ENCODE measurements at places on chromosomes 2 and 18.

DNA sequence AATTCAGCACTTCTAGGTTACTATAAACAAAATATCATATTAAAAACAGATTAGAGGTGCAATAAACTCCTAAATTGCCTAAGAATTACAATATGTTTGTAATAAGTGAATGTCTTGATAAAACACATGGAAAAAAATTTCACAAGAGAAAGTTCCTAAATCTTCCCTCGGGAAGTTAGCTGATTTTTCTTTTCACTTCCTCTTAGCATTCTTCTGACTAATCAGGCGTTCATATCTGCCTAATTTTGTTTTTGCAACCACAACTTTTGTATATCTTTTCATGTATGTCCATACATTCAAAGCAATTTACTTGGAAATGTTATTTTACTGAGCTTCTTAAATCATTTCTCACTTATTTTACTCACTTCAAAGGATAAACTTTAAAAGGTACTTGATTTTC is 88.5 kb downstream of the RTTN start:
- DNase-seq: no peak

DNA sequence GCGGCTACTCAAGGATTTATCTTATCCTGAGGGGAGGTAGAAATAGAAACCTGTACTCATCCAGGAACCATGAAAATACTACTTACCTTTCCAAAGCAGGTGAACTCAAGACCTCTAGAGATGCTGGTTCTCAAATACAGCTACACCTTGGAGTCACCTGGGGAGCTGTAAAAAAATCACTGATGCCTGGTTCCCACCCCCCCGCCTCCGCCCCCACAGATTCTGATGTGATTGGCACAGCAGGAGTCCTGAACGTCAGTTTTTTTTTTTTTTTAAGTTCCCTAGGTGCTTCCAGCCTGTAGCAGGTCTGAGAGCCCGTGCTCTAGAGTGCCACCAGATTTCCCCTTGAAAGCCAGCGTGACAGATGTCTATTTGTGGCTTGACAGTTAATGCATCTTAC is 113.6 kb downstream of the MRO start:
- no peak for DNase-seq

DNA sequence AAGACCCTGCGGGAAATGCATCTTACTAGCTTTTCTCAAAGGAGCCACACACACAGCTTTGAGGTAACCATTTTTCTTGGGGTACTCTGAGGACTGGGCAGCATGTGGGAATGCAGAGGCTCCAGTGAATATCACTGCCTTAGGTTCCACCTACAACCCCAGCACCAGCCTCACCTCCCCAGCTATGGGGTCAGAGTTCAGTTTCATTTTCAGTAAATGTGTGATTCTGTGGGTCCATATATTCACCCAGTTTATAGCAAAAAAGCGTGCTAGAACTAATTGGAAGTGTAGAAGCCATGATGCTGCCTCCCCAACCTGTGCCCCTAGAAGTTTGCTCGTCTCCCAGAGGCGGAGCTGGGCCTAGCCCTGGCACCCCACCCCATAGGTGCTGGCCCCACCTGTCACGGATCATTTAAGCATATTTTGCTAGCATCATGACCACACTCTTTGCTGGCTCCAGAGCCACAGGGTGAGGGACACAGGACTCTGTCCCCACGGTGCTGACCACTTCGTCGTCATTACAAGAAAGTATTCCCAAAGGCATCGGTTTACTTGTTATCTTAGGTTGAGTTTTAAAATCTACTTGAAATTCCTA is 57.7 kb downstream of the SH3RF3 start:
- no peak for DNase-seq

GRCh38 chr18:47264308-47264700 is 12.8 kb upstream of the SKOR2 start:
- DNase-seq: no peak

GRCh38 chr18:8217051-8217564 is 392.1 kb upstream of the RAB12 start:
- DNase-seq: no peak

GRCh38 chr2:22491442-22491841 is 893.5 kb upstream of the KLHL29 start:
- DNase-seq: no peak

DNA sequence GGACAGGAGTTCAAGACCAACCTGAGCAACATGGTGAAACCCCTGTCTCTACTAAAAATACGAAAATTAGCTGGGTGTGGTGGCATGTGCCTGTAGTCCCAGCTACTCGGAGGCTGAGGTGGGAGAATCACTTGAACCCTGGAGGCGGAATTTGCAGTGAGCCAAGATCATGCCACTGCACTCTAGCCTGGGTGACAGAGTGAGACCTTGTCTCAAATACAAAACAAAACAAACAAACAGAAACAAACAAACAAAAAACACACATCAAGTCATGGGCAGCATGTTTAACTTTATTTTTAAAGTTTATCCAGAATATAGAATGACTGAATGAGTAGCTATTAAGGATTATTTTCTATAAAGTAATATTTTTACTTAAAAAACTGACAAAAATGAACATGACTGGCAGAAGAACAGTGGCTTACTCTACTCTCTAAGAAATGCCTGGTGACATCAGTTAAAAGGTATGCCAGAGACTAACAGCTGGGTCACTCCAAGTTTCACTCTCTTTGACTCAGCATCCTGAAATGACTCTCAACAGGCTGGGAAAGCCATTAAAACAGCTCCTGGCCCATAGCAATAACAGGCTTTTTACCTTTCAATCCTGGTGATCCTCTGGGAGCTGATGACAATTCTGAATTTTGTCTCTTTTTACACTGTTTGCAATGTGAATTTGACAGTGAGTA is 281.6 kb upstream of the STON1 start:
- DNase-seq: peak; percentile 25

GRCh38 chr2:88144914-88145497 is 17.1 kb upstream of the FABP1 start:
- DNase-seq: no peak

DNA sequence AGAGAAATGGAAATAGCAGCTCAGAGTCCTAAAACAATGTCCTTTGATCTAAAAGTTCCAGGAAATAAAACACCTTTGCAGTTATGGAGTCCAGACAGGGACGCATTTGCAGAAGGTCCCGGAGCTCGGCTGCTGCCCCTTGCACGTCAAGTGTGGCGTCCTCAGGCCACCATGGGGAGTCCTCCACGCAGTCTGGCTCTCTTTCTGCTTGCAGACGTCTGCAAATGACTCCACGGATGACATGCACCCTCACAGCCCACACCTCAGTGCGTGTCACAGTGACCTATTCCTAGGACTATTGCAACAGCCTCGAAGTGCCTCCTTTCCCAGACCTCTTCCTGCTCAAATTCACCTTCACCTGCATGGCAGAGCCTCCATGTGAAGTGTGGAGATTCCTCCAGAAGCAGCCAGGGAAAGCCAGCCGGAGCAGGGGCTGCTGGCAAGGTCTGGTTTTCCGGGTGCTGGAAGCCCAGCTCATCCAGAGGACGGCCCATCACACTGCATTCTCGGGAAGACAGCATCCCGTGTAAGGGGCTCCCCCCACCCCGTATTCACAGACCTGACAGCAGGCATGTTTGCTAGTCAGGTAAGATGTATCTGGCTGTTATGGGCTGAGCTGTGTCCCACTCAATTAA is 137.7 kb downstream of the ASB1 start:
- DNase-seq: no peak

GRCh38 chr18:24108641-24109040 is 30.2 kb upstream of the CABYR start:
- no peak for DNase-seq

- DNase-seq: no peak
These were observed 68.8 kb downstream of the PTPRM start for GRCh38 chr18:7635948-7636347.

GRCh38 chr2:207897541-207898353 is 127.6 kb downstream of the PLEKHM3 start:
- no peak for DNase-seq

- no peak for DNase-seq
These were observed 11.0 kb downstream of the IL18R1 start for GRCh38 chr2:102366406-102367112.

DNA sequence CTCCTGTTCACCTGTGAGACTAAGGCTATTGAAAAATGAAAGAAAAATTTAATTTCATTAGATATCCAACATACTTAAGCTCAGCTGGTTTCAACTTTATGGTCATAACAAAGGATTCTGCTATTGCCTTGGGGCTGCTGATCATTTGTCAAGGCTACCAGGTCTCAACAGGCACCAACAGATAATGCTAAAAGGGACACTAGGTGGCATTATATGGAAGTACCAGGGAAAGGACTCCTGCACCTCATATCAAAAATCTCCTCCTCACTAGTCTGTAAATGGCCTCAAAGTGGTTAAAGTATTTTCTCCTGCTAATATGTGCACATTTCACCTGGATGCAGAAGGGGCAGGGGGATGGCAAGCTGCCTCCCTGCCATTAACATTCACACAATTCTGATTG is 167.9 kb upstream of the REG3A start:
- no peak for DNase-seq

GRCh38 chr2:105915005-105915558 is 170.4 kb downstream of the NCK2 start:
- no peak for DNase-seq

DNA sequence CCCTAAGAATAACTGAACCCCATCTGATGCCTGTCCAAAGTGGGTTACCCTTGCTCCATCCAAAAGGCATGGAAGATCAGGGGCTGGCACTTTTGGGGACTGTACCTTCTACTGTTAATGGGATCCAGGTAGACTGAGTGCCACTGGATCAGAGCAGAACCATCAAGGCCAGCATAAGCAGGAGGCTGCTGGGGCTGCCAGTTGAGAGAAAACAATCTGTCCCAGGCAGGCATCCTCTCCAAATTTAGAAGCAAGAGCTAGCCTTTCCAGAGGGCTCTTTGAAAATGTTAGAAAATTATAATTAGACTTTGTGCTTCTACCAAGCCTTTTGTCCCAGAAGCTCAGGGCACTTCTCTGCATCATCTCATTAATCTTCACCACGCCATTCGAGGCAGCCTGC is 245.6 kb downstream of the CDH20 start:
- no peak for DNase-seq

- no peak for DNase-seq
These were observed 738.6 kb downstream of the ERBB4 start for GRCh38 chr2:211800001-211800400.

GRCh38 chr18:56148373-56148772 is 490.0 kb downstream of the TXNL1 start:
- no peak for DNase-seq

DNA sequence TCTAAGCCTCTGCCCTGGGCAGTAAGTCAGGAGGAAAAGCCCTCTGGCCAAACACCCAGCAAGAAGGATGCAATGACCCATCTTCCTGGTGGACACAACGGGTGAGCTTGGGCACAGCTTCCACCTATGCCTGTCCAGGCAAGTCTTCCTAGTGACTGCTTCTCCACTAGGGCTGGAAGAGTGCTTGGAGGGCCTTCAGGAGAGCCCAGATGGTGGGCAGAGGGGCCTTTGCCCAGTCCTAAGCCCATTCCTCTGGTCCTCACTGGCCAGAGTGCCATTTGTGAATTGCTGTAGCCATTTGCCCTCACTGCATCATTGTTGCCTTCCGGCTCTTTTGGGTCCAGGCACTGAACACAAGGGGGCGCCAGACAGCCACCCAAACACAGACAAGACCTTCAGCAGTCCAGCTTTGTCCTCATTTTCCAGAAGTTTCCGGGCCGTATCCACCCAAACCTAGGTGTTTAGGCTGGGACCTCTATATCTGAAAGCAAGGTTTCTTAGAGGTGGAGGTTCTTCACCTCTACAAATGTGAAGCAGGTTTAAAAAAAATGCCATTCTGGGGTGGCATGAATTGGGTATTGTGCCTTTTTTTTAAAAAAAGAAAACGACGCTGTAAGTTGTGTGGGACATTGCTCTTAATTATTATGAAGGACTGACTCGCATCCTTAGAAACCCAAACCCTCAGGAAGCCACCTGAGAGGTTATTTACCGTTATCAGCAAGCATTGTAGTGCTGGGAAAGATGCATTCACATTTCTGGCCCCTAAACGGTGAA is 29.5 kb downstream of the PAX8 start:
- peak; percentile 84 for DNase-seq

GRCh38 chr18:34977838-34978532 is 63.2 kb upstream of the MAPRE2 start:
- DNase-seq: peak; percentile 32

- no peak for DNase-seq
These were observed 332.8 kb upstream of the SOX11 start for GRCh38 chr2:5359397-5359796.

- DNase-seq: no peak
These were observed 17.2 kb upstream of the COL3A1 start for GRCh38 chr2:188956961-188957360.

DNA sequence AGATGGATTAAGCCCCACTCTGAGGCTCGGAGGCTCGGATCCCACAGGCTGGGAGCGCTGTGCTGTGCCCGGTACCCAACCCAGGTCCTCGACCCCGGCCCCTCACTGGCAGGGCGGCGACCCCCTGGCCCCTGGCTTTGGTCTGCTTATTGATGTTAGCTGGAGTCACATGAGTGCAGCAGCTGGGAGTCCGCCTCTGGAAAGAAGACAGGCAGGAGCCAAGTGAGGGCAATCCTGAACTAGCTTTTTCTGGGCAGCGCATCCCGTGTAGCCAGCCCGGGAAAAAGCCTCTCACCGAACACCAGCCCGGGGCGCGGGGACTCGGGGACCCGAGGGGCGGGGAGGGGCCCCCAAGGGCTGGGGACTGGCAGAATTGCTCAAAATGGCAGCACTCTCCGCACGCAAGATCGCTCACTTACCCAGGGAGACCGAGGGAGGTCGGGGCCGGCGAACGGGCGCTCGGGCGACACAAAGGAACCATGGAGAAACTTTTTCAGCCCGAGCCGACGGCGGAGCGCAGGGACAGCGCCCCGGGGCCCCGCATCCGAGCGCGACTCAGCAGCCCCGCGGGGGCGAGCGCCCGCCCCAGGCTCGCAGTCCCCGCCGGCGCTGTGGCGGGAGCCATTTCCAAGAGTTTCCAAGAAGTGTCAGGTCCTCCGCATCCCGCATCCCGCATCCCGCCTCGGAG is 567 bp downstream of the TMEM200C start:
- DNase-seq: peak; percentile 62

- DNase-seq: no peak
These were observed 223.7 kb upstream of the COPS8 start for GRCh38 chr2:236861944-236862343.

GRCh38 chr2:144405982-144406788 is 113.7 kb downstream of the ZEB2 start:
- no peak for DNase-seq

- no peak for DNase-seq
These were observed 45.9 kb downstream of the TMEM237 start for GRCh38 chr2:201597397-201597796.

GRCh38 chr18:24209558-24209957 is 70.7 kb downstream of the CABYR start:
- no peak for DNase-seq

DNA sequence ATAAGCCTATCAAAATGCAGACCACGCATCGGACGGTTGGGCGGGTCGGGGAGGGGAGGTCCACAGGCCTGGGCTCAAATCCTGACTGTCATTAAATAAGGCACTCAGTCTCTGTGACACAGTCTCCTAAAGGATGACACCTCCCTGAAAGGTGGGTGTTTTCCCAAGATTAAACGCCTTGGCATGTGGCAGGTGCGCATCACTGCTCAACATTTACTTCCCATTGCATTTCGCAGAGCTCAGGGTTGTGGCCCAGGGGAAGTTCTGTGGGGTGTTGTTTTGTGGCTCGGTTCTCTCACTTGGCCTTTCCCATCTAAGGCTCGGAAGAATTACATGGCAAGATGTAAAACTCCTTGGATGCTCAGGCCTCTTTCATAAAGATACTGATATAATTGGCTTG is 107.4 kb downstream of the NCK2 start:
- DNase-seq: no peak

GRCh38 chr2:176494949-176495353 is 225.7 kb downstream of the MTX2 start:
- no peak for DNase-seq

- no peak for DNase-seq
These were observed 94.5 kb downstream of the VSNL1 start for GRCh38 chr2:17634997-17635396.
